Activated CD4-positive, alpha-beta T cell treated with anti-CD3 and anti-CD28 coated beads, Interleukin-2, amount 50 U/mL, for 16 hours (primary cell): ENCODE measurements at places on chromosomes 2 and 18.
A peak's percentile ranks its signal among the peaks of the same experiment; 100 is the strongest.

DNA sequence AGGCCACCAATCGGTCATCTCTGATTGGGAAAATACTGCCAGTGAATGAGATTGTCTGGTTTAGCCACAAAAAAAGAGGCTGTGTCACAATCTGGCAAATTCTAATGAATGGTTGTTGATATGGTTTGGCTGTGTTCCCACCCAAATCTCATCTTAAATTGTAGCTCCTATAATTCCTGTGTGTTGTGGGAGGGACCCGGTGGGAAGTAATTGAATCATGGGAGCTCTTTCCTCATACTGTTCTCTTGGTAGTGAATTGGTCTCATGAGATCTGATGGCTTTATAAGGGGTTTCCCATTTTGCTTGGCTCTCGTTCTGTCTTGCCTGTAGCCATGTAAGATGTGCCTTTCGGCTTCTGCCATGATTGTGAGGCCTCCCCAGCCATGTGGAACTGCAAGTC lies 838.3 kb downstream of the SLC4A3 start:
- DNase-seq, result no peak

DNA sequence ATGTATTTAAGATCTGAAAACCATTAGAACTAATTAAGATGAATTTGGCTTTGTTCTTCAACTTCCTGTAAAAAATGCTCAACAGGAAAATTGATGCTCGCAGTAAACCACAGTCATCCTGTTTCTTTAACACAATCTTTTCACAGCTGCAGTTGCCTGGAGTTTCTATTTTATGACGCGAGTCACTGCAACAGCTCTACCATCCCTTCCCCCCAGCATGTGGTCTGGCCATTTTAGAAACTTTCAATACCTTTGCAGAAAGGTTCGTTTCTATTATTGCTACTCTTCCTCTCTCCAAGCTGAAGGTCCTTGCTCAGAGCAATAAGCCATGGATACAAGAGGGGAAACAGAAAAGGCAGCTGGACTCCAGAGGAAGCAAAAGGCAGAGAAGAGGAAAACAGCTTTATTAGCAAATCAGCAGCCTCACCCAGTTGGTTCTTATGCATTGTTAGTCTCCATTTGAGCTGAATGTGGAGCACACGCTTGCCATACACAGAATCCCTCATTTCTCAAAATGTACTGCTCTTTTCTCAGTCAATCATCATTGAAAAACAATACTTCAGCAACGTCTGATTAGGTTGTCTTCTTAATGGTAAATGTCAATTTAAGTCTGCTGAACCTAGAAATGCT lies 3.9 kb downstream of the WIPF1 start:
- DNase-seq, result peak; percentile 92

GRCh38 chr2:176817061-176817565 lies 395.5 kb upstream of the HNRNPA3 start:
- DNase-seq, result no peak

- DNase-seq, result no peak
These were observed 92.1 kb downstream of the RPRM start for GRCh38 chr2:153386481-153386897.

DNA sequence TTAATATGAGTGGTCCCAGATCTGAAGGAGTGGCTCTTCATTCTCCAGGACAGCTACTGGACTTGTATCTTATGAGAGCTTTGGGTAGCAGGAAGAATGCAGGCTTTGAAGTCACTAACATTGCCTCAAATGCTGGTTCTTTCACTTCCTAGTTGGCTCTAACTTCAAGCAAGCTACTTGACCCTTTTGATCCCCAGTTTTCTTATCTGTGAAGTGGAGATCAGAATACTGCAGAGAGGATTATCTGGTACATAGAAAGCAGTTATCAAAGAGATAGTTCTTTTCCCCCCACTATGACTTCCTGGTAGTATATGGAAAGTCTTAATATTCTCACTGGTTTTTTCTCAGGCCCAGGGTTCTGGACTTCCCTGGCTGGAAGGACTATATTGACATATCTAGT lies 3.4 kb upstream of the PLCL1 start:
- no peak for DNase-seq

DNA sequence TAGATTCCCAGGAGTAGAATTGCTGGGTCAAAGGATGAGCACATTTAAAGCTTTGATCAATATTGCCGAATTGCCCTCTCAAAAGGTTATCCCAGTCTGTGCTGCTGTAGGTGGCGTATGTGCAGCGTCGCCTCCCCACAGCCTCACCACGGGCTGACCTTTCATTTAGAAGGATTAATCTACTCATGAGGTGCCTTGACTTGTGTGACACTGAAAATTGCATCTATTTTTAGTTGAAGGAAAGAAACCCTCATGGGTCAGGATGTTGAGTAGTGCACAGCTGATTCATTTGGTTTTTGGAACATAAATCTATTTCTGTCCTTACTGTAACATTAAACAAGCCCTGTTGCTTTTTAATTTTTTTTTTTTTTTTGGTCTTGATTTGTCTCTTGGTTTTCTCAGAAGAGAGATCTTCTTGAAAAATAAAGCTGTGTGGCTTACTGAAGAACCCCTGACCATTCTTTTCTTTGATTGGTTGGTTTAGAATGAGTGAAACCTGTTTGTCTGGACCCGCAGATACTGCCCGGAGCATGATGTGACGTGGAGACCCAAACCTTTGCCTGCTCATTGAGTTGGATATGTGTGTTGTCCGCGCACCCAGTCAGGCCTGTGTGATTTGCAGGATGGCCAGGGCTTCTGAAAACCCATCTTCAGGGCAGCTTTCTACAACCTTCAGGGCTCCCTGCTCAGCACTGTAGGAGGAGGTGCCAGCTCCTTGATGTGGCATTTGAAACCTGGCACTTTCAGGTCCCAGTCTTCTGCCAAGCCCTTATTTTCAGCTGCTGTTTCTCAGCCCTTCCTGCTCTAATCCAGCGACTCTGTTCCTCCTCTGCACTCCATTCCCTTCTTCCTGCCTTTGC lies 61.0 kb downstream of the LPIN1 start:
- DNase-seq, result no peak

GRCh38 chr2:159208438-159208837 lies 78.1 kb downstream of the WDSUB1 start:
- DNase-seq, result no peak

- no peak for DNase-seq
These were observed 44.7 kb downstream of the CAVIN2 start for GRCh38 chr2:191802180-191802579.

GRCh38 chr2:171158790-171159371 lies 1.8 kb downstream of the TLK1 start:
- no peak for DNase-seq

- DNase-seq, result peak; percentile 85
These were observed 18.9 kb upstream of the WDR33 start for GRCh38 chr2:127829845-127830246.

DNA sequence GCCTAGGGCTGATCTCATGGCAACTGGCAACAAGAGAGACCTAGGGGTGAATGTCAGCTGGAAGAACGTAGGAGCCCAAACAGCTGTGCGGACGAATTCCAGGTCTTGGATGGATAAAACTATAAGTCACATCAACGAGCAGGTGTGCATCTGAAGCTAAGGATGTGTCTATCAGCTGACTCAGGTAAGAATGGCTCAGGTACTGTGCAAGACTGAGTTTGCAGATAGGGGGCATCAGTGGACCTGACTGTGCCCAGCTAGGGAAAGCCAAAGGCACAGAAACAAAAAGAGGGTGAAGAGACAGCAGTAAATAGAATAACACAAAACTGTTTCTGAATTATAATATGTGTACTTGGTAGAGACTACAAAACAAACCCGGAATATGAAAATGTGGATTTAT lies 357.3 kb downstream of the ZEB2 start:
- DNase-seq, result no peak

DNA sequence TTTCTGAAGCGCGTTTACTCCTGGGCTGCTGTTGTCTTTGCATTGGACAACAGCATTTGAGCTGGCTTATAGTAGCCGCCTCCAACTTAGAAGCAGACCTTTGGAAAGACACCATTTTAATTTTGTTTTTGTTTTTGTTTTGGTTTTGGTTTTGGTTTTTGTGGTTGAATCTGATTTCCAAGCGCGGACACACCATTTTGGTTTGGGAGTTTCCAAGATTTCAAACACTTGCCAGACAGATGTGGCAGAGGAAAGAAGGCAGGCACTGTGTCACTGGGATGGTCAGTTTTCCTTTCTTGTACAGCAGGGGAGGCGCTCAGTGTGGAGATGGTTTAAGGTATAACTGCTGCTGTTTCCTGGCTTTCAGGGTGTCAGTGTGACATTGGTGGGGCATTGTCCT lies 126.8 kb downstream of the LAMA3 start:
- no peak for DNase-seq

DNA sequence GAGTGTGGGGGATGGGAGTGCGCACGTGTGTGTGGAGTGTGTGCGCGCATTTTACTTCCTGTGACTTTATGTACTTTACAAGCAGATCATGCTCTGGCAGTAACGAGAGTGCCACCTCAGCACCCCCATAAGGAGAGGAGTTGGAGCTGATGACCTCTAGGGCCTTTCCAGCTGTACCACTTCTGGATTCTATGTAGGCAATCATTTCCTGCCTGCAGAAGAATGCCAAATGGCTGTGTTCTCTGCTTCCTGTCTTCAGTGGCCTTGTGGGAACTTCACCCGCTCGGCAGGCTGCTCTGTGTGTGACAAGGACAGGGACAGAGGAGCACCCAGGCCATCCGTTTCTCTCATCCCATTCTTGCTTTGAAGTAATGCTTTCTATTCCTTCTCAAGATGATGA lies 22.8 kb upstream of the ZNF385B start:
- DNase-seq, result no peak

GRCh38 chr2:45781464-45781811 lies 130.0 kb downstream of the PRKCE start:
- DNase-seq, result no peak

DNA sequence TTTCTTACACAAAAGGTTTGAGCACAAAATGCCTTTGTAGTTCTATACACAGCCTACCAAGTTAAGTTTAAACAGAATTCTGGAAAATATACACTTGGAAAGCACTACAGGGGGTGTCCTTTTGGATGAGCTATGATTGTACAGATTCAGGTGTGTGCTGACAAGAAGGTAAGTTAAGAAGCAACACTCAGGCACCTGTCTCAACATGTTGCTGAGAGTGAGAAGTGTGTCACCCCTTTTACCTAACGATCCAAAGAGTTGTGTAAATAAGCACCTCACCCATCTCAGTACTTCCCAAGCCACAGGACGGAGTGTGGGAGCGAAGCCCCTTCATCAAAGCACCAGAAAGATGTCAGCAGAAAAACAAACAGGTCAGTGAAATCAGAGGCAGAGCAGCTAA lies 109.5 kb upstream of the DAPL1 start:
- no peak for DNase-seq

DNA sequence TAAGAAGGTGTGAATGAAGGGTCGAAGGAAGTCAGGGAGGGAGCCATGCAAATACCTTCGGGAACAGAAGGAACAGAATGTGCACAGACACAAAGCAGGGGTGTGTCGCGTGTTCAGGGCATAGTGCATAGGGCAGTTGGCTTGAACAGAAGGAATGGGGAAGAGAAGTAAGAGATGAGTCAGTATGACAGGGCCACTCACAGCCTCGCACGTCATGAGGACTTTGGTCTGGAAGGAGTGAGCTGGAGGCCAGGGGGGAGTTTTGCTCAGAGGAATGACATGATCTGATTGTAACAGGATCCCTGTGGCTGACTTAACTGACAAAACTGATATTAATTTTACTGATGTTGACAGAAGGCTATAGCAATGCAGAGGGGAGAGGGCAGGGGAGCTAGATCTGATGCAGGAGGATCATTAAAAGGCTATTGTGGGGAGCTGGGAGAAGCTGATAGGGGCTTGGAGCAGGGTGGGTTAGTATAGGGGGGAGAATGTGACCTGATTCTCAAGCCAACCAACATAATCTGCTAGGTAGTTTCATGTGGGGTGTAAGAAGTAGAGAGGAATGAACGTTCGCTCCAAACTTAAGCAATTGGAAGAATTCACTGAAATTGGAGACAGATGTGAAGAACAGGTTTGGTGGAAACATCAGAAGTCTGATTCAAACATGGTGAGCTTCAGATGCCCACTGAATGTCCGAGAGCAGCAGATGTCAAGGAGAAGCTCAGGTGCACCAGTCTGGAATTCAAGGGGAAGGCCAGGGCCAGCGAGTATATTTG lies 60.4 kb upstream of the COPS8 start:
- no peak for DNase-seq

DNA sequence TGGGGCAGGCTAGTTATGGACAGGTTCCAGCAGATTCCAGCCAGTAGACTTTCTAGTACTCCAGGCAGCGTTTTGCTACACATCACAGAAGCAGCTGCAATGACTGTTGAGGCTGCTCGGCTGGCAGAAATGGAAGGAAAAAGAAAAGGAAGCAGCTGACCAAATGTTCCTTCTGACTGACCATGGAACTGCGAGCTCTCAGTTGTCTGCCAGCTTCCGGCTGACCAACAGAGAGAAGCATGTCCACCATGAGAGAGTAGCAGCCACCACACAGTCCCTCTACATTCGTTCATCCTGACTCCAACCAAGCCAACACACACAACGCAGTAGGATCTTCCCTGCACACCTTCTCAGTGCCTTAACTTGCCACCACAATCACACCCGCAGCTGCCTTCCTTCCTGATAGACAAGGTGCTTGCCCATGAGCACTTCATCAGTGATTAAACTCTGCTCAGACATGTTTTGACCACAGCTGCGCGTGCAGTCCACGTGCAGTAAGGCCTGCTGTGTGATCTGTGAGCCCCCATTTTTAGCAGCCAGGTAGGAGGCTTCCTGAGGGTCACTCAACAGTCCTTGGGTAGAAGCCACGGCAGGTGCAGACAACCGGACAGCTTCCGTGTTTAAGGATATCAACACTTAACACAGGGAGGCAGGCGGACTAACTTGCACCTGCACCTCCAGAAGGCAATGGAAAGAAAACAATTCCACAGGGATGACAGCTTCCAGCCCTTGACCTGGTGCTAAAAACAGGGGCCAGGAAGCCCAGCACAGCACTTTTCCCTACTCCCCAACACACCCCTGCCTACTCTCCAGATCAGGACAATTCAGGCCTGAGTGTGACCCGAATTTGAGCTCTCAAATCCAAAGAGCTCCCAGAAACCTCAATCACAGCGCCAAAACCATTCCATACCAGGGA lies 996 bp downstream of the TGFBRAP1 start:
- DNase-seq, result no peak

DNA sequence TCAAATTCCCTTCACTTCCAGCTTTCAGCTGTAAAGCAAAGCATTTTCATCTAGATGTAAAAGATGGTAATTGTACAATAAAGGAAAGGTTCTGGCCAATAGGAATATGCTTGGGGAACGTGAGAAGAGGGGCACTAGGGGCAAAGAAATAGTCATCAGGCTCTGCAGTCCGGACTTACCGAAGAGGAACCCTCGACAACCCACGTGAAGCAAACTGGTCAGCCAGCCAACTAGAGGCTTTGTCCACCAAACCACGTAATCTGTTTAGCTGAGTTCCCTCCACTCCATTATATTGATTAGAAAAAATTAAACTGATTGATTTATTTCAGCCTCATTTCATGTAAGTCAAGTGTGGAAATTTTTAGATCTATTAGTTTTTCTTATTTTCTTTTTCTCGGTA lies 300.4 kb upstream of the FANCL start:
- DNase-seq, result no peak

- no peak for DNase-seq
These were observed 190.8 kb downstream of the RNF152 start for GRCh38 chr18:61702007-61702406.

GRCh38 chr2:144886862-144887261 lies 366.9 kb upstream of the ZEB2 start:
- no peak for DNase-seq
